ENCODE measurements at places on chromosomes 3 and 15.
A peak's percentile ranks its signal among the peaks of the same experiment; 100 is the strongest.

- DNase-seq, result no peak
These were observed 58.0 kb downstream of the ITPR1 start for GRCh38 chr3:4551051-4551711.

DNA sequence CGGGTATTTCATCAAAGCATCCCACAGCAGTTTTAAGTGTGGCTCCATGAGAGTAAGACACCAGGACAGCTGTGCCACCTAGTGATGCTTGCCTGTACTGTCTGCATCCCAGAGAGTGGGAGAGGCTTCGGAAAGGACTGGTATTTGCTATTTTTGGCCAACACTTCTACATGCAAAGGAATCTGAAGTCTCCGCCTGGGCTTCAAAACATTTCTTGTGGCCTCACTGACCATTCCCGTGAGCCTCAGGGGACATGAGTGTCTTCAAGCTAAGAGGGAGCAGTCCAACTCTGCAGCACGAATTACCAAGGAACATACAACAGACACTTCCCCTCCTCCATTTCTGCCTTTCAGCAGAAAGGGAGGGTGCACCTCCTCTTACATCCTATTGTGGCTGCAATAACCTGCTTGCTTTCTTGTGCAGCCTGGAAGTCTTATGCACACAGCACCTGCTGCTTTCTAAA, 177.5 kb downstream of the RORA start:
- no peak for DNase-seq

GRCh38 chr3:34146596-34146995, 348.2 kb downstream of the PDCD6IP start:
- no peak for DNase-seq

GRCh38 chr15:80970018-80970657, 19.5 kb downstream of the MESD start:
- peak; percentile 60 for DNase-seq

DNA sequence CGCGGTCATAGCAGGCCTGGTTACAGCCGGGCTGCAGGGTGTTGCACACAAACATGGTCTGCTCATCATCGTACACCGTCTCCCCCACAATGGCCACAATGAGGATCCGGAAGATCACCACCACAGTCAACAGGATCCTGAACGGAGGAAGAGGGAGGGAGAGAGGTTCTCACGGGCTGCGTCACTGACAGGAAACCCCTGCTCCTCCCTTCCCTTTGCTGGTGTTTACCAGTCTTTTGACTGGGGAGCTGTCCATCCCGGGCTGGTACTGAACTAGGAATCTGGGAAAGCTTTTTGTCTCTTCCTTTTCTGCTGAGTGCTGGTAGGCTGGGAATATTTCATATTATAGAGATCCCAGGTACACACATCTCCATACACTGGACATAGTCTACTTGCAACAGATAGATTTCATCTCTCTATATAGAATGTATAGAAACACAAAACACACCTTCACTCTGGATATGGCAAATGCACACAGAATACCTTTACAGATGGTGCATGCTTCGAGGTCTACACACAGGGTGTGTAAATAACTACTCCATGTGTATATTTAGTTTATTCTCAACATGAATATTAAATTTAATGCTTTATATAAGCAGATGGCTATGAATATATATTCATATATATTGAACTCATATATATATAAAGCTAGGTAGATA, 1.4 kb downstream of the GJD2 start:
- DNase-seq, result no peak

- no peak for DNase-seq
These were observed 127.1 kb downstream of the NR1D2 start for GRCh38 chr3:24072193-24072592.

DNA sequence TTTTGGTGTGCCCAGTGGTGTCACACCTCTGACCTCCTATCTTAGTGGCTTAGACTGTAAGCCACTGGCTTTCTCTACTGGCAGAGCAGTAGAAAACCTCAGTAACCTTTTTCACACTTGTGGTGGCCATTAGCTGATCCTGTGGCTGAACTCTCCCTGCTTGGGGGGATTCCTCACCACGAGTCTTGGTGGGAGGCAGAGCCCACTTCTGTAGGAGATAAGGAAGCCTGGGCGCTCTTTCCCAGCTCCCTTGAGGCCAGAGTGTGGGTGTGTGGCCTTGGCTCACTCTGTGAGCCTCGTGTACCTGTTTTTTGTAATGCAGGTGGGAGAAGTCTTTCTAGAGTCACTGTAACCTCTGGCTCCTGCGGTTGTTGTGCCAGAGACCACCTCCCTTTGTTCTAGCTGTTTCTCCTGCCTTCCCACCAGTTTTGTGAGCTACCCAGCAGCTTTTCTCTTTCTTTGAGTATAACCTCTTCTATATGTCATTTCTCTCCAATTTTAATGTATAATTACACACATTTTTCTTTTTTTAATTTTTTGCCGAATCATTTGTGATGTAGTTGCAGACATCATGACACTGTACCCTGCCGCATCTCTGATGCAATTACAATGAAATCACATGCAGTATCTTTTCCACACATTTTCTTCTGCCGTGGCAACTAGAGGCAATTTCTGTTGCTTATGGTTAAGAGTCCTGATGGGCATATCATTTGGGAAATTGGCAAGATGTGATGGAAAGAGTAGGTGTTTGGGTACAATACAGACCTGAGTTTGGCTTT, 13.8 kb downstream of the XCR1 start:
- no peak for DNase-seq

- DNase-seq, result no peak
These were observed 7.5 kb downstream of the PCSK6 start for GRCh38 chr15:101481917-101482525.

- no peak for DNase-seq
These were observed 1.7 kb upstream of the MAN2A2 start for GRCh38 chr15:90901175-90902039.

- DNase-seq, result no peak
These were observed 23.5 kb downstream of the RUVBL1 start for GRCh38 chr3:128100161-128100560.

- DNase-seq, result no peak
These were observed 577.5 kb downstream of the DIPK2A start for GRCh38 chr3:144549166-144549565.

GRCh38 chr3:146313031-146313745, 62.3 kb upstream of the PLSCR4 start:
- DNase-seq, result no peak

GRCh38 chr15:77546870-77547269, 85.8 kb downstream of the LINGO1 start:
- no peak for DNase-seq

DNA sequence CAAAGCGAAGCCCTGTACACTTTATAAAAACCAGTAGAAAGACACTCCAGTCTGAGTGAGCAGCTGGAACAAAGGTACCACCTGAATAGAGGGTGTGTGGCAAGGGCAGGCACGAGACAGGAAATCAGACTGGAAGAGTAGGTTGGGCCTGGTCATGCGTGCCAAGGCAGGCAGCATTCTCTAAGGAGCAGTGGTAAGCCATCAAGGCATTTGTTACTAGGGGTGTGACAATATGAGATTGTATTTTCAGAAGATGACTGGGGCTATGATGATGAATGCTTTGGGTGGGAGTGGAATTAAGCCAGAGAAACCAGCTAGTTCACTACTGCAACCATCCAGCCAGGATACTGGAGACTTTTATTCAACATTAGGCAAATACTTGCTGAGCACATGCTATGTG, 5.0 kb downstream of the JMJD7 start:
- DNase-seq, result no peak

DNA sequence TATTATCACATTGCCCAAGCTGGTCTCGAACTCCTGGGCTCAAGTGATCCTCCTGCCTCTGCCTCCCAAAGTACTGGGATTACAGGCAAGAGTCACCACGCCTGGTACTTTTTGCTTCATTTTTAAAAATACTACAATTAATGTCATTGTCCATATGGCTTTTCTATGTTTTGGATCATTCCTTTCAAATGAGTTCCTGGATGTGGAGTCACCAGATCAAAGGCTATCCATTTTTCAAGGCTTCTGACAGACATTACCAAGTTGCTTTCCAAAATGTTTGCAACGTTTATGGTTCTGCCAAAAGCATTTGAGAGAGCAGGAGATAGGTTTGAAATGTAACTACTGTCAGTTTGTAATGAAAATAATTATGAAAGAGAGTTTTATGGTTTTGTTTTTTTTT, 34.2 kb upstream of the BCL2L10 start:
- no peak for DNase-seq

DNA sequence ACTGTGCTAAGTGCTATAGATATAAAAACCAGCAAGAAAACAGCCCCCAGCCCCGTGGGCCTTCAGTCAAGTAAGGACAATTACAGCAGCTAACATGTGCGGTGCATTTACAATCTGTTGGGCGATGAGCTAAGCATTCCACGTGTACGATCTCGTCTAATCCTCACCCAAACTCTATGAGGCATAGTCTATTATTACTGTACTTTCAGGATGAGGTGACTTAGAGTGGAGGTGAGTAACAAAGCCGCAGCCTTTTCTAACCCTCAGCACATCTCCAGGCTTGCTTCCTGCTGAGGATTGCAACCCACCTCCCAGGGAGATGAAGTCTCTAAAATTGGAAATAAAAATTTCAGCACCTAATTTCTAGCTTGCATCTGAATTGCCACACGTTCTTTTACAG, 53.2 kb upstream of the MCF2L2 start:
- no peak for DNase-seq

- DNase-seq, result no peak
These were observed 39.5 kb downstream of the ZNF710 start for GRCh38 chr15:90040618-90041017.

- no peak for DNase-seq
These were observed 550.2 kb downstream of the PYDC2 start for GRCh38 chr3:192011137-192011536.

GRCh38 chr3:100954990-100955389, 38.2 kb downstream of the ABI3BP start:
- DNase-seq, result no peak

GRCh38 chr3:183044547-183045229, 54.6 kb downstream of the MCCC1 start:
- no peak for DNase-seq

DNA sequence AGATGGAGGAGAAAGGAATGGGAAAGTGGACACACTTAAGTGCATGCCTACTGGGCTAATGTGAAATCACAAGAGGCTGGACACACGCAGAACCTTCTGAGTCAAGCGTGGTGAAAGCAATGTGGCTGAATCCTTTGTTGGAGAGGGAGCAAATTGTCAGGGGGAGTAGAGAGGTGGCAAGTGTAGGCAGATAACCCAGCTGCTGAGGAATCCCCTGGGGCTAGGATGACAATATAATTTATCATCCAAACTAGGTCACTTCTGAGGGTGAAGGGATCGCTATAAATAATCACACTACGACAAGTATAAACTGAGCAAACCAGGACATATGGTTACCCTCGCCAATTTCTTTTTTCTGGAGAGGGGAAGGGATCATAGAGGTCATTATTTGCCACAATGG, 28.7 kb downstream of the TAMM41 start:
- DNase-seq, result no peak

- no peak for DNase-seq
These were observed 49.0 kb upstream of the ADGRG7 start for GRCh38 chr3:100560426-100560825.

GRCh38 chr15:71275566-71276335, 160.5 kb downstream of the THSD4 start:
- no peak for DNase-seq

- DNase-seq, result no peak
These were observed 105.5 kb upstream of the LRRFIP2 start for GRCh38 chr3:37279856-37280255.

GRCh38 chr15:69686626-69687025, 234.0 kb downstream of the RPLP1 start:
- no peak for DNase-seq

GRCh38 chr3:189813647-189814240, 182.6 kb downstream of the TP63 start:
- DNase-seq, result no peak

DNA sequence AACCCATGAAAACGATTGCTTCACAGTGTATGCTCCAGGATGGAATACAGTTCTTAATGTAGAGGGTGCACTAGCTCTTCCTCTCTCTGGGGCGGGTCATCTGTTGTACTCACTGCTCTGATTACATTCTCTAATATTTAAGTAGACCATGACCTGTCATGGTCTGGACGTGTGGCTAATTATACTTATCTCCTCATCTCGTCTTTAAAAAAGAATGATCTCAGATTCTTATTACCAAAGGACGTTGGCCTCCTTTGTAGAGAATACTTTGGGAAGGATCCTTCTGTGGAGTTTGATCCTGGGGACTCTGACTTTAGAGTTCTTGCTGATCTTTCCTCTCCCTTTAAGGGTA, 48.4 kb upstream of the TRAK1 start:
- no peak for DNase-seq

DNA sequence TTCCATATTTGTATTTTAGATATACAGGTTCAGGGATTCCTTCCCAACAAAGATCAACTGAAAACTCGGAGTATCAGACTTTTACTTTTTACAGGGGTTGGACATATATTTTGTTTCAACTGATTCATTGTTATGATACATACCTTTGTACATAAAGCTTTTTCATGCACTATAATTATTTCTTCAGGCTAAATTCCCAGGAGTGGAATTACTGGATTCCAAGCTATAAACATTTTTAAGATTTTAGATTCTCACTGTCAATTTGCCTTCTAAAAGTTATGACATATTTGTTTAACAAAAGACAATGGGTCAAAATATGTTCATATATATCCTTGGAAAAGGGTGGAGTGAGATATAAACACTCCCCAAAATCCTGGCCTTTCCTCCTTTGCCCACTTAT, 449.0 kb downstream of the PDCD6IP start:
- no peak for DNase-seq

- no peak for DNase-seq
These were observed at the start of gene ANKDD1A for GRCh38 chr15:64911311-64912186. Gene ANKDD1A (plus strand): TSS chr15:64911902. CDS start chr15:64911931, 29 bp downstream.

GRCh38 chr3:129295286-129295685, 16.6 kb downstream of the HMCES start:
- DNase-seq, result no peak

DNA sequence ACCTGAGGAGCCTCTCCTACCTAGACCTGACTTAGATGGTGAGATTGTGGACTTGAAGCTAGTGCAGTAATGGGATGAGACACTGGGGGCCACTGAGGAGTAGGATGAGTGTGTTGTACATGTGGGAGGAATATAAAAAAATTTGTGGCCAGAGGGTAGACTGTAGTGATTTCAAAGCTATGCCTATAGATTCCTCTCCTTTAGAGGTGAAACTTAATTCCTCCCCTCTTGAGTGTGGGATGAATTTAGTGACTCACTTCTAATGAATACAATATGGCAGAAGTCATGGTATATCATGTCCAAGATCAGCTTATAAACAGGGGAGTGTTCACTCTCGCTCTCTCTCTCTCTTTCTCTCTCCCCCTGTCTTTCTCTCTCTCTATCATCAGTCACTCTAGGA, 6.7 kb downstream of the ZNF860 start:
- DNase-seq, result no peak

- no peak for DNase-seq
These were observed 204.1 kb downstream of the ARRDC4 start for GRCh38 chr15:98164571-98164970.

All from central memory CD4-positive, alpha-beta T cell (primary cell).